ENCODE measurements at places on chromosomes 6 and 20. TPM values are rescaled to one million over a fixed set of nuclear protein-coding genes. Genes with fewer than 3 reads are reported as not detected.

Gene HLA-DMA
- total RNA-seq: 3.3 TPM

Gene COL12A1
- 724 TPM for total RNA-seq

Gene TRIM10
- total RNA-seq: not detected

Gene NRN1
- 0.39 TPM for total RNA-seq

Gene SRC
- 35.9 TPM for total RNA-seq

Gene NKAIN2
- total RNA-seq: under 0.01 TPM

Gene SLC35D3
- not detected for total RNA-seq

Gene CTCFL
- total RNA-seq: not detected

Gene ZBTB22
- total RNA-seq: 28.5 TPM

Gene SLC2A10
- total RNA-seq: 61.1 TPM

Gene PRPH2
- 0.91 TPM for total RNA-seq

Measured in smooth muscle cell of the pulmonary artery (primary cell).